AG08396 (cell line): ENCODE measurements at places on chromosomes 1 and 21.

DNA sequence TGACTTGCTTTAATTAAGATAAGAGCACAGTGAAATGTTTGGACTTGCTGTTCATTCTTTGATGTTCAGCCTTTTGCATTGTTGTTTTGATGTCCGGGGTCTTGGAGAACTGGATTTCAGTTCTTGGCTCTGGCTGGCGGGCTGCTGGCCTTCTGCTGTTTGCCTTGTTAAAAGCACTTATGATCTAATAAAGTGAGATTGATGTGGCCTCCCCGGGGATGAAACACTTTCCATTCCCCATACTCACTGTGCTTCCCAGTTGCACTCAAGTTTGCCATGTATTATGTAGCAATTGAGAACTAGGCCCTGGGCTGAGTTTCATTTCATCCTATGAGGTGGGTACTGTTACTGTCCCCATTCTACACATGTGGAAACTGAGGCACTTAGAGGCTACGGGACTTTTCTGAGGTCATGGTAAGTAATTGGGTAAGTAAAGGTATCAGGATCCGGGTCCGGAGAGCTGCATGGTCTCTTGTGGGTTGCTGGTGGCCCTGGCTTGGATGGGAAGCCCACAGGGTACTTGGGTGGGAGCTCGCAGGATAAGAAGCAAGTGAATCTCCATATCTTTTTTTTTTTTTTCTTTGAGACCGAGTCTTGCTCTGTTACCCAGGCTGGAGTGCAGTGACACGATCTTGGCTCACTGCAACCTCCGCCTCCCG is 127.7 kb upstream of the ZBTB40 start:
- no peak for DNase-seq

DNA sequence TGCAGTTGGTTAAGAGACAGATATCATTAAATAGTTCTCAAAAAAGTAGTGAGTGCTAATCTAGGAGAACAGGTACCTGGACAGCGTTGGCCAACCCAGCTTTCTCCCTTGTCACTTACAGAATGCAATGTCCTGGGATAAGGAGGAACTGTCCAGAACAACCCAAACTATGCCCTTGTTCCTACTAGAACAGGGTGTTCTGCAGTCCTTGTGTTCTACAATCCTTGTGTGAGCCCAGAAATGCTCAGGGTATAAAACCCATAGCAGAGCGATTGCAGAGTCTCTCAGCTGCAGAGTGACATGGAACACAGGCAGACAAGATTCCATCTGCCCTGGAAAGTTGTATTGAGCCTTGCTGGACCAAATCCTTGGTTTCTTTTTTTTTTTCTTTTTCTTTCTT is 83.5 kb upstream of the VANGL1 start:
- no peak for DNase-seq

GRCh38 chr1:206108635-206109034 is 8.6 kb downstream of the AVPR1B start:
- DNase-seq: no peak

GRCh38 chr1:243793298-243793697 is 56.7 kb downstream of the AKT3 start:
- DNase-seq: no peak

DNA sequence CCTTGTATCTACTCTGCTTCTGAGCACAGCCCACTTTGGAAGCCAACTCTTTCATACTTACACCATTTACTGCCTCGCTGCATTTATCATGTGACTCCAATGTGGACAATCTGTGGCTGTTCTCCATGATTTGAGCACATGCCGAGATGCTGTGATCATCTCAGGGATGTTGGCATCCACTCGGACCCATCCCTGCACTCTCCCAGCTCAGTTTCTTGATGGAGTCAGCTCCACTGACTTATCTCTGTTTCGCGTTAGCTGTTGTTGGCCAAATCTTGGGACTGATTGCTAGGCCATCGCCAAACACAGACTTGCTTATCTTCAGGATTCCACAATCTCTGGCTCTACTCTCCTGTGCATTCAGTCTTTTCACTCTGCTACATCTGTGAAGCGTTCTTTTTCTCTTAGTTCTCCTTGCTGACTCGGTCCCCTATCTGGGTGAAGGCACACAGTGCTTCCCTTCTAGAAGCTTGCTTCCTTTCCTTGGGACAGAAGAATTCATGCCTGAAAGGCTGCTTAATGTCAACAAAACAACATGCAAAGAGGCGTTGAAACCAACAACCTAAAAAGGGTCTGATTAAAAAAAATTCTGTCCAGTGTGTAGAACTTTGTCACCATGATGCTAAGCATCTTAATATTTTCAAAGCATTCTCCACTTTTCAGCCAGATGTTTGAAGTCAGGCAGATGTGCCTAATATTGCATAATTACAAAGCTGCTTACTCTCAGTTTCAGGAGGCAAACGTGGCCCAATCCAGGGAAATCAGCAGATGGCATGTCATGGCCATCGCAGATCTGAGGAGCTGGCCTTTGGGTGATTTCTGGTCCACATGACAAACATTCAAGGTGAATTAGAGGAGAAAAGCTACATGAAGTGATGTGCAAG is 120.7 kb downstream of the NGF start:
- DNase-seq: no peak

- no peak for DNase-seq
Measured at GRCh38 chr1:168392958-168393549, 112.4 kb downstream of the TBX19 start.

DNA sequence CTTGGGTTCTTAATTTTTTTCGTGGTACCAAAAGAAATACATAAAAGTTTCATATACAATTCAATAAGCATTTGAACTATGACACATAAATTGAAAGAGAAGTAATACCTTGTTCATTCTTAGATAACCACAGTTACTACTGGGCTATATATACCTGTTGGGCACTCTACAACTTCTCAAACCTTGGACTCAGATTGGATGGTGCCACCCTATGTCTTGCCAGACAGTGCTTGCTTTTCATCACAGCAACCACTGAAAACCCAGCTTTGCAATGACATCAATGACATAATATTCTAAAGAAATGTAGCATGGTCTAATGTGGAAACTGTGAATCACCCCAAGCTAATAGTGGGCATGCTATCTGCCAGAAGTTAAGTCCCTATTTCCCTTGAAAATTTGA is 62.8 kb upstream of the DPH5 start:
- DNase-seq: no peak

- no peak for DNase-seq
Measured at GRCh38 chr1:202085682-202086373, 36.9 kb upstream of the GPR37L1 start.

- DNase-seq: no peak
Measured at GRCh38 chr21:44897326-44898010, 23.2 kb downstream of the ITGB2 start.

DNA sequence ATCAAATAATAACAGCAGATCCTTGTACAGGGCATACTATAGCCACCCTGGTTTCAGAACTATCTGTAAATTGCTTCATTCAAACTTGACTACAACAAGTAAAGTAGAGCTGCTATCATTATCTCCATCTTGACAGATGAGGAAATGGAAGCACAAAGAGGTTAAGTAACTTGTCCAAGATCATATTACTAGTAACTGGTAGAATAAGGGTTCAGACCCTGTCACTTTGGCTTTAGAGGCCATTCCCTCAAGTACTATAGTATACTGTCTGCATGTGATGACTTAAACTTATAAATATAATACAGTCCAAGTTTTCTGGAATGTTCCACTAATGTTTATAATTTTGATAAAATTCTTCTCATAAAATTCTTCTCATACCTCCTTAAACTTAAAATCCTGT is 24.8 kb downstream of the PGM1 start:
- DNase-seq: no peak

DNA sequence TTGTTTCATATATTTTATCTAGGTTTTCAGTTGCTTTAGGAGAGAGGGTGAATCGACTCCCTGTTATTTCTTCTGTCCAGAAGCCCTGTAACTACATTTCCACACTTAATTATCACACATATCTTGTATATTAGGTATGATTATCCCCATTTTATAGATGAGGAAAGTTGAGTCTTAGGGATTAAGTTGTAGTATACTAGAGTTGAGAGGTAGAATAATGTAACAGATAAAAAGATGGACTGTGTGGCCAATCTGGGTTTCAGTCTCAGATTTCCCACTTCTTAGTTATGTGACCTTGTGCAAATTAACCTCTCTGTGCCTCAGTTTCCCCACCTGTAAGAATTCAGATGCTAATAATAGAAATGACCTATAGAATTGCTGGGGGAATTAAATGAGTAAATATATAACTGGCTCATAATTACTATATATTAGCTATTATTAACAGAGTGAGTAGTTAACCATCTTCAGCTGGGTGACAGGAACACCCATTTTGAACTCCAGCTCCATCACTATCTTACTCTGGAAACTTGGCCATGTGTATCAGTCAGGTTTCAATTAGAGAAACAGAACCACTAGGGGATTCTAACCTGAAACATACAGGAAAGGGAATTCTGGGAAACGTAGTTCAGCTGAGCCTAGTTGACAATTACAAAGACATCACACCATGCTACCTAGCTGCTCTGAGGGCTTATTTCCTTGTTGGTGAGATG is 20.4 kb upstream of the FOXO6 start:
- no peak for DNase-seq

- DNase-seq: no peak
Measured at GRCh38 chr1:85224295-85224694, 23.5 kb upstream of the SYDE2 start.

GRCh38 chr1:66334318-66334717 is 199.6 kb upstream of the SGIP1 start:
- no peak for DNase-seq

DNA sequence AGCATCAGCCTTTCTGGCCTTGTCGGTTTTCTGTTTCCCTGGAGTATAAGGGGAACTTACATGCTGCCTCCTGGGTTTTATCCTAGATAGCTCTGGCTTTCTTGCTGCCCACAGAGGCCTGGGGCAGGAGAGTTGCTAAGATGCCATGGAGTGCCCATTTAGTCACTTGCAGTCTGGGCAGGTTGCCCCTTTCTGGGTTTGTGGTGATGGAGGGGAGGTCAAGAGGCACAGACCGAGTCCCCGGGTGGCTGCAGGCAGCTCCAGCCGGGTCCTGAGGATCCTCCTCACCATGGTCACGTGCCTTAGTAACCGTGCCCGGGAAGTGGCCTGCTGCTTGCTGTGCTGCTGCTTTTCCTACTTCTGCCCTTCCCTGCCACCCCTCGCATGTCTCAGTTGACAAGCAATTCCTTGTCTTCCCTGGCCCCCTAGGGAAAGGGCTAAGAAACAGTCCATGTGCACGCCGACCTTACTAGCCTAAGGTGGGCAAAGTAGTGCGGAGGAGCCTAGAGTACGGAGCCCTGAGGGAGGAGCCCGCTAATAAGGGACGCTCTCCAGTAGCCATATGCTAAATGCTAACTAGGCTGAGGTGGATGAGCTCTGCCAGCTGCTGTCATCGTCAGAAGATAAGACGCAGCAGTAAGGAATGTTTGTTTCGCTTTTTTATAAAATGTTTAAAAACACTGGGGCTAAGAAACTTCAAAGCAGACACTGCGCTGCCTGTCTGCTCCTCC is 34.8 kb downstream of the CLCA1 start:
- DNase-seq: no peak

GRCh38 chr21:19507682-19508260 is 1104.2 kb upstream of the TMPRSS15 start:
- DNase-seq: no peak

DNA sequence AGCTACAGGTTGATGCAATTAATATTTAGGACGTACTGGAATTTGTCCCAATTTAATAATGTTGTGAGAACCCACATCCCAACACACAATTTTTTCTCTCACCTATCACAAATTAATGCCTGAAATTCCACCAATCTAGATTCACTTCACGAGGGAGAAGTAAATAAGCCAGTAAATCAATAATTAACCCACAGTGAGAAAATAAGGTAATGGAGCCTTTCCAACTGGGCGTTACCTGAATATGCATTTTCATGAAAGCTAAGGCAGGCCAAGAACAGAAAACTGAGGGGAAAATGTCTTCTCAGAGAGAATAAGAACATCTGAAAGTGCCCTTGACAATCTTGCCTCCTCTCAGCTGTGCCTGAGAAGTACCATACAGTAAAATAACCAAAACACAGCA is 240.8 kb upstream of the NR5A2 start:
- no peak for DNase-seq

- no peak for DNase-seq
Measured at GRCh38 chr1:44696101-44696500, 21.6 kb downstream of the ARMH1 start.

GRCh38 chr1:212288615-212289014 is 3.4 kb downstream of the PPP2R5A start:
- no peak for DNase-seq

DNA sequence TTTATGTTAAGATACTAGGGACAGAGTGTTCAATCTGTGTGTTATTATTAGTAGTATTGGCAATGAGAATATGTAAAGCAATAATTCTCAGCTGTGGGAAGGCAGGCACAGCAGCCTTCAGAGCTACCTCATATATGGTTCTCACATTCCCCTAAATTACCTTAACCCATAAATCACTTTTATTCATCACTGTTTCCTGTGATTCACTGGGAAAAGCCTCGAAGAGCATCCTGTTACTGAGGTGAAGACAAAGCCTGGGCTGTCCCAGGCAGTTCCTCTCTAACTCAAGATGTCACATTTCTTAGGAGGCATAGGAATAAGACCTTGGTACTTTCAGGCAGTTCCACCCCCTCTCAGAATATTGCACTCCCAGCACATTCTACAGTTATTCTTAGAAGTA is 965.7 kb downstream of the NCAM2 start:
- DNase-seq: no peak

- no peak for DNase-seq
Measured at GRCh38 chr1:12383001-12383400, 153.2 kb downstream of the VPS13D start.
